ENCODE measurements at places on chromosomes 2 and 18.

GRCh38 chr2:27754138-27754588 is 17.4 kb upstream of the MRPL33 start:
- DNase-seq, result no peak

DNA sequence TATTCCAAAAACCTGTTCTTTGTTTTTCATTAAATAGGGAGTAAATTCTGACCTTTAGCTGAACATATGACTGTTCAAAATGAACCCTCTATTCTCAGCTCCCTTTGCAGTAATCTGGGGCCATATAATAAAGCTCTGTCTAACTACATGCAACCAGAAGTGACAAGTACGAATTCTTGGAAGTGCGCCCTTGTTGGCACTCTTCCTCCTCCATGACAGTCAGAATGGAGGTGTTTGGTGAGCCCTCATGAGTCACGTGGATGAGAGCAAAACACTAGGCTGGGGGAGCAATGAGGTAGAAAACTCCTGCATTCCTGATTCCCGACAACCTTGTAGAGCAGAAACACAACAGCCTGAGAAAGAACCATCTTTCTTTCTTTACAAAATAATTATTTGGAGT is 552.9 kb downstream of the FBXO15 start:
- no peak for DNase-seq

GRCh38 chr18:23331091-23331920 is 121.8 kb upstream of the RIOK3 start:
- DNase-seq, result no peak

GRCh38 chr18:56598422-56598821 is 40.0 kb downstream of the TXNL1 start:
- no peak for DNase-seq

DNA sequence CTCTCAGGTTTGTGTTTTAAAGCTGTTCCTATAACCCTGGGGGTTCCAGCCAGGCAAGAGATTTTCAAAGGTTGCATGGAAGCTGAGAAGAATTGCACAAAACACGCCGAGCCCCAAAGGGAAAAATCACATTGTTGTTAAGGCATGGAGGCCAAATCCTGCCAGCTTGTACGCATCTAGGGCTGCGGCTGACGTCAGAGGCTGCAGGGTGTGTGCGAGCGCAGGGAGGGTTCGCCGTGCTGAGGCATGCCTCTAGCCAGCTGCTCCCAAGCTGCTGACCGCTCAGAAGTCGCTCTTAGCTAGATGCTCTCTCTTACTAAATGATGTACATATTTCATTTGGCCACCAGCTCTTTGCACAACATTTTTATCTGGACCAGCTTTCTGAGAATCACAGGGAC is 191.8 kb downstream of the LPIN1 start:
- DNase-seq, result no peak

DNA sequence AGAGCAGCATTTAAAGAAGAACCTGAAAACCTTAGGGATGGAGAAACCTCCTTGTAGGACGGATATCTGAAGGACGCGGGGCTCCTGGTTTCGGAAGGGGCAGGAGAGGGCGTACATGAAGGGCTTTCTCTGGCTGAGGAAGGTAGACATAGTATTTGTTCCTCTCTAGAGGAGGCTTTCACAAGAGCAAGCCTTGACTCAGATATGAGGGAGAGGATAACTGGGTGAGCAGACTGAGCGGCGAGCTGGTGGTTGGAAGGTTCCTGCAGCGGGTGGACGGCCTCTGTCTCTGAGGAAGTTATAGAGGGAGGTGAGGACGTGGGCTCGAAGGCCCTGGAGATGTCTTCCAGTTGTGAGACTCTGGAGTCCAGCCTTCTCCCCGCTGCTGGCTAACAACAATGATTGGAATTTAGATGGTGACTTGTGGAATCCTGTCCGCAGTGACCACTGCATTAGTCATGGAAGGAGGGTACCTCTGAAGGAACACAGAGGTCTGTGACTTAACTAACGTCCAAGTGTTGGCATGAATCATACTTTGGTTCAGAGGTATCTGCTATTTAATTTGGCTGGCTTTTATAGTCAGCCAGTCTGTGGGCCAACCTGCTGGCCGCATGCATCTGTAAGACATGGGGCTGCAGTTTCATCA is 80.9 kb downstream of the ASAP2 start:
- DNase-seq, result no peak

DNA sequence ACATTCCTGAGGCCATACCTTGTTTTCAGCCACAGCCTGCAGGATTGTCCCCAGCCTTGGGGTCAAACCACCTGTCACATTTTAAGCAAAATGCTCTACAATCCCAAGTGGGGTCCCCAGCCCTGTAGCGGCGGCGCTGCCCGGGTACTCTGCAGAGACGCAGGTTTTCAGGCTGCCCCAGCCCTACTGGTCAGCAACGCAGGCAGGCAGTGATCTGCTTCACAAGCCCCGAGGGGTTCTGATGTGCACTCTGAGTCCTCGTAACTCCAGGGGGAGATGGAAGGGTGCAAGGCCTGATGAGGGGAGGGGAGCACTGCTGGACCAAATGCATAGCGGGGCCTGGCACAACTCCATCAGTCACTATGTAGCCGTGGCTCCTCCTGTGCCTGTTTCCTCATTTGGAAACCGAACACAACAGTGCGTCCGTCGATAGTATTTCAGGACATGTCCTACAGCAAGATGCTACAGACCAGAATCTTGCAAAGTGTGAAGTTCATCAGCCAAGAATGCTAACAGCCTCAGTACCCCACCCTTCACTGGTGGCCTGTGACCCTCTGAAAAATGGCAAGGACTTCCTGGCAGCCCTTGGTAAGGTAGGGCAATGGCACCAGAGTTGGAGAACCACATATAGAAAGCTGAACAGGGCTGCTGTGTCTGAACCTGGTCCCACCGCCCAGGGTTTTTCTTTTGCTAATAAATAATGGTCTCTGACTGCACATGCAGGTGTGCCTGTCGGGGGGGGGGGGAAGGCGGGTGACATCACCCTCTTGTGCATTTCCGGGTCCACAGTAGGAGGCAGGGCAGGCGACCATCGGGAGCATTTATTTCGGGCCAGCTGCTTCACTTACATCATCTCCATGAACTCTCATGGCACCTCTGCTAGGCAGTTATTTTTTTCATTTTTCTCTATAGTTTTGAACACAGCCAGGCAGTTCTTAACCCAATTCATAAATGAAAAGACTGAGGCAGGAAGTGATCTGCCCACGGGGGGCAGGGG is 50.6 kb upstream of the TFCP2L1 start:
- no peak for DNase-seq

DNA sequence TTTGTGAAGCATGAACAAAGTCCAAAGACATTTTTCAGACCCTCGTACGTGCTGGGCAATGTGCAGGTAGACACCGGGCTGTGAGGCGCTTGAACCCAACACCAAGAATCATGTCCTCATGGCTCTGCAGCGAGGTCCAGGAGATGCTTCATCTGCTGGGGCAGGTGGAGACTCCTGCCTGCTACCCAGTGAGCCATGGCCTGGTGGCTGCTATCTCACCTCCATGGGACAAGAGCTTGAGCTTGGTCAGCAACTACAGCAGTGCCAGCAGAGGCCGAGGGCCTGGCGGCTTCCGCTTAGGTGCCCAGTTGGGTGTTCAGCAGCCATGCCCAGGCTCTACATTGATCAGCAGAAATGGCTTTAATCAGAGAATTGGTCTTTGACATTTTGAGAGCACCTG is 281.0 kb upstream of the HS6ST1 start:
- DNase-seq, result no peak

- DNase-seq, result peak; percentile 75
These were observed 206.9 kb upstream of the PKDCC start for GRCh38 chr2:41840702-41841551.

DNA sequence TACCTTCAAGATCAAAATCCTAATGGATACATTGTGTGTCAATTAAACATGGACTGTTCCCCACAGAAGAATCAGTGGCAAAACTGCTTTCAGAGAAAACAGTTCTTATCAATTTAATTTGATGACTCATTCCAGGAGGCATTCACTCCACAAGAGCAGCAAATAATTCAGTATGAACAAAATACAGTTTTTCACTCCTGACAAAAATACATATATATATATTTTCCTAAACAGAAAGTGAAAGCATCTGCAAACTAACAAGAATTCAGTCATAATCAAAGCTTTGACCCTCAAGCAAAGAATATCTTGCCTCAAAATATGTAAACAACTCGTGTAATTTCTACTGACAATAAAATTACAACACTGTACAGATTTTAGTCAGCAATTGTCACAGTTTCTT is 685.1 kb upstream of the SLC8A1 start:
- no peak for DNase-seq

DNA sequence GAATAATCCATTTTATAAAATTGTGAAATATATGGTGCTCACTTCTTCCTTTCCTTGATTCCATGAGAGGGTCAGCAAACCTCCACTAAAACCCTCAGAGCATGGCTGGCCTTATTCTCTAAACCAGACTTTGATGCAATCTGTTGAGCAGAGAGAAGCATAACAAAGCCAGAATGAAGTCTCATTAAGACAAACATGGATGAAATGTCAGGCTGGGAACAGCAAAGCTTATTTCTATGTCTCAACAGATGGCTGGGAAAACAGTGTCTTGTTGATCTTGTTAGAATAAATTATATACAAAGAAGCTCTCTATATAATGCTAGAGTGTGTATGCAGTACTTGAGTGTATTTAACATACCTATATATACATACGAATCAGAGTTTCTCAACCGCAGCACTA is 227.1 kb upstream of the LYPD1 start:
- DNase-seq, result no peak

DNA sequence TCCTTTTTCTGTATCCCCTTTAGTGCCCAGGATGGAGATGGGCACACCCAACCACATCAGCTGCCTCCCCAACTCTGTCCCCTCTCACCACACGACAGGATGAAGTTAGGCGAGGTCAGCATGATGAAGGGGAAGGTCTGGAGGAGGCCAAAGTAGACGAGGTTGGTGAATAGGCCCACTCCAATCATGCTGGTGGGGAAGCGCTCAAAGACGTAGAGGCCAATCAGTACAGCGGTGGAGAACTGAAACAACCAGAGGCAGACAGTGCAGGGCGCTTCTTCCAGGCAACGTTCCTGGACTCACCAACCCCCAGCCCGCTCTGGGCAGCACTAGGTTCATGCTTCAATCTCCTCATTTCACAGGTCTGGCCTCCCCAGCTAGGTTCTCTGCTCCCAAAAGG is 2.9 kb downstream of the TEX261 start:
- DNase-seq, result no peak

- DNase-seq, result no peak
These were observed 15.8 kb downstream of the C18orf63 start for GRCh38 chr18:74331404-74331803.

DNA sequence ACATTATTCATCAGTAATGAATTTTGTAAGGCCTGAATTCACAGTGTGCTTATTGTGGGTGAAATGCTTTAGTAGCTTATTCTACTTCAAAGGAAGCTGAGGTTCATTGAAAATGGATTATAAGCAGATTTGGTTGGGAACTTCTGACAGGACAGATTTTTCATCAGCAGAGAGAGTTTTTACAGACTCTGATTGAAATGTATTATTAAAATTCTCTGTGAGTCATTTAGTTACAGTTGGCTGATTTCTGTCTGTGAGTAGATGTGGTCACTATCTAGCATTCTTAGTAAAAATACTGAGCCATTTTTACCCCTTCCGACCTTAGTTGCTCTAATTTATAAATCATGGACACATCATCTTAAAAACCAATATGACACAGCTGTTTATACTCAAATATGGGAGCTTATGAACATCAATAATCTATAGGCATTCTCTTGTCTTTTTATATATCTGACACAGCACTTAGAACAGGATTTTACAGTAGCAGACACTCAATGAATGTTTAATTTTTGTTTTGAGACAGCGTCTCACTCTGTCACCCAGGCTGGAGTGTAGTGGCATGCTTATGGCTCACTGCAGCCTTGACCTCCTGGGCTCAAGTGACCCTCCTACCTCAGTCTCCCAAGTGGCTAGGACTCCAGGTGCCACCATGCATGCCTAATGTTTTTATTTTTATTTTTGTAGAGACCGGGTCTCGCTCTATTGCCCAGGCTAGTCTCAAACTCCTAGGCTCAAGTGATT is 239.6 kb downstream of the BABAM2 start:
- DNase-seq, result no peak

DNA sequence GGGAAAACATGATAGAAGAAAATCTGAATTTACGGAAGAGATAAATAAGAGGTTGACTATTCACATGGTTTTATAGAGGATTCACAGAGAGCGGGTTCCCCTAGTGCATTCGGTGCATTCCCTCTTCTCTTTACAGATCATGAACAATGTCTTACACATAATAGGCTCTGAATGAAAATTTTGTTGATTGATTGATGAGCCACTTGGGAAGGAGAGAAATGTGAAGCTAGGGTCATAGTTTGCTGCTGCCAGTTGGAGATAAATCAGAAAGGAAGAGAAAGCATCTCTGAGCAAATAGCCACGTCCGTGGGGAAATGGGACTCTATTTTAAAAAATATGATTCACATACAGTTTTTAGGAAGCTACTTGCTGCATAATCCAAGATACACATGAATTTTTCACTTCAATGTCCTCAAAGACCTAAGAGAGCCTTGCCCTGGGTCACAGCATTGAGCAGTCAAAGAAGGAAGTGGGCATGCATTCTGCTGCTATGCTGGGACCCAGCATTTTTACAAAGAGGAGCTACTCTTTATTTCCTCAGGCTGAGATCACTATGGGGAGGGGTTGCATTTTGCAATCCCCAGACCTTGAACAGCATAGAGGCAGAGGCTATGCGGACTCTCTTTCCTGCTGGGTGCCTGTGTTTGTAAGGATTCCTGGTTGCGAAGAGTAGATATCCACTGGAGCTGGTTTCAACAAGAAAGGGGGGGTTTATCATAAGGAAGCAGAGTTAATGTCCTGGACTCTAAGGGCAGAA is 395.3 kb downstream of the TSN start:
- DNase-seq, result no peak

DNA sequence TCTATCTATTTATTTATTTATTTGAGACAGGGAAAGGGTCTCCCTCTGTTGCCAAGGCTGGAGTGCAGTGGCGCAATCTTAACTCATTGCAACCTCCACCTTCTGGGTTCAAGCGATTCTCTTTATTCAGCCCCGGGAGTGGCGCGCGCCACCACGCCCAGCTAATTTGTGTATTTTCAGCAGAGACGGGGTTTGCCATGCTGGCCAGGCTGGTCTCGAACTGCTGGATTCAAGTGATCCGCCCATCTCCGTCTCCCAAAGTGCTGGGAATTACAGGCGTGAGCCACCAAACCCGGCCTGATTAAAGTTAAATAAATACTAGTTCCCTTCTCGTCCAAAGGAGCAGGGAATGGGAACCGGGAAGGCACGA is 4.2 kb upstream of the CTDSP1 start:
- no peak for DNase-seq

DNA sequence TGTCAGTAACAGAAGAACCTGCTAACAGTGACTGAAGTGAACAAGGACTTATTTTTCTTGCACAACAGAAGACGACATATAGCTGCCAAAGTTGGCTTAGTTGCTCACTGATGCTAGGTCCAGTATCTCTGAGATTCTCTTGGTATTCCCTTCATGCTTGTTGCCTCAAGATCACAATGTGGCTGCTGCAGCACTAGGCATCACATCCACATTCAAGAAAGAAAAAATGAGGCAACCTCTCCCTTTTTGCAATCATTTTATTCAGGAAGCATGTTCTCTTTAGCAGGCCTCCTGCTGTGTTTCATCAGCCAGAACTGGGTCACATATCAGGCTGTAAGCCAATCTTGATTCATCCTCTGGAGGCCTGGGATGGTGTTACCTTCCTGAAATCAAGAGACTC is 11.7 kb upstream of the MAPK4 start:
- no peak for DNase-seq

Measured in activated gamma-delta T cell (primary cell).